Frontal cortex (tissue), 4 donors: ENCODE measurements at places on chromosomes 4 and X.

DNA sequence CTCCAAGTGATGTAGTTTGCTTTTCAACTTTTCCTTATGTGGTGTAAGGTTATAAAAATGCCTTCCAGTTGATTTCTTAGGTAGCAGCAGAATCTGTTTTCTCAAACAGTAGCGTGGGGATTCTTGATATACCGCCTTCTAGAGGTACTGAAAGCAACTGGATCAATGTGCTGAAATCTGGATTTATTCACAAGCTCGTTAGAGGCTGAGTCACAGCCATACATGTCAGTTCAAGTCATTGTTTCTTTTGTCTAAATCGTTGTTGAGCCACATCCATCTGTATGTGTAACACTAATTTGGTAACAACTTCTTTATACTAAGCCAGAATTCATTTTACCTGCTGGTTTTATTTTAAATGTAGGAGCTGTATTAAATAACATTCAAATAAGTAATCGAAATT lies 200.0 kb upstream of the MAD2L1 start:
- no peak for DNase-seq

GRCh38 chrX:44042751-44043150 lies 69.6 kb upstream of the NDP start:
- no peak for DNase-seq

- no peak for DNase-seq
Measured at GRCh38 chrX:48460606-48461005, 9.5 kb downstream of the SLC38A5 start.

DNA sequence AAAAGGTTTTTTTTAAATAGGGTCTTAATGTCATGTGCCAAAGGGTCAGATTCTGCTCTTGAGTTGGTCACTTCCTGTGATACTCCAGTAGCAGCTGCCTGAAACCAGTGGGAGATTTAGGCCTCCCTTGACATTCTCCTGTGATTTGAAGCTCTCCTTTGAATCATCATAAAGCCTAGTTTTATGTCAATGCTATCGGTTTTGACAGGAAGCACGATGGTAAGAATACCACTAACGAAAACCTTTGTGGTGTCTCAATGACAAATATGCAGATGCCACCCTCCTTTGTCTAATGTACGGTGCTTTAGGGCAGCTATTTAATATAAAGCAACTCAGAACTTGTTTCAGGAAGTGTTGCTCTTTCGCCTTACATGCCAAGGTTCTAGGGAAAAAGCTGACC lies 44.2 kb downstream of the CCNI start:
- DNase-seq, result no peak

GRCh38 chrX:95760356-95760755 lies 924.3 kb upstream of the DIAPH2 start:
- DNase-seq, result no peak

GRCh38 chr4:121706595-121707021 lies 9.8 kb upstream of the ANXA5 start:
- DNase-seq, result no peak

DNA sequence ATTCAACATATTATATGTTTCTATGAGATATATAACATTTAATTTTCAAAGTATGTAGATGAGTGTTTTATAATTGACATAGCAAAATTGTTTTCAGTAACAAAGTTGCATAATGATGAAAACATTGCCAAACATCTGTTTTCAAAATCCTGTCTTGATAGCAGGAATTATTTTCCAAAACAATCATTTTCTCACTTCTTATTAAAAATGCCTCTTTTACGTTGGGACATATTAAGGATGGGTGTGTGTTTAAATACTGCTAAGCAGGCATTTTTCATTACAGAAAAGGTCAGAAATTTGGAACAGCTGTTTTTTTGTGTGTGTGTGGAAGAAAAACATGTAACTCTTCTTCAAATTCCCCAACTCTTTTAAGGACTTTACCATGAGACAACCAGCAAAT lies 452.0 kb downstream of the SPRY1 start:
- DNase-seq, result no peak

- DNase-seq, result no peak
Measured at GRCh38 chr4:110096405-110096804, 102.0 kb downstream of the ELOVL6 start.

GRCh38 chr4:30840571-30840970 lies 120.4 kb downstream of the PCDH7 start:
- DNase-seq, result no peak

DNA sequence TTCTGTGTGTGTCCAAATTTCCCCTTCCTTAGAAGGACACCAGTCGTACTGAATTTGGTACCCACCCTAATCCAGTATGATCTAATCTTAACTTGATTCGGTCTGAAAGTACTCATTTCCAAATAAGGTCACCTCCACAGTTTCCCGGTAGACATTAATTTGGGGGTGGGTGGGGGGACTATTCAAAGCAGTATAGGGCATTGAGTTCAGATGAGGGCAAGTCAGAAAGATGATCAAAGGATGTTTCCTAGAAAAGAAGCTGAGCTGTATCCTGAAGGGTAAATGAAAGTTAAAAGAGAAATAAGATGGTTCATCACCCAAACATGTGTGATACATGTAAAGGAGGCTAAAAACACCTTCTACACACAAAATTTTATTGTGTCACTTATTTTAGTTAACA lies 42.0 kb upstream of the SCRG1 start:
- DNase-seq, result no peak

- no peak for DNase-seq
Measured at GRCh38 chr4:7030856-7031255, 12.3 kb upstream of the TADA2B start.
